Amniotic epithelial cell (primary cell): ENCODE measurements at places on chromosomes 5 and 9.

- no peak for DNase-seq
These were observed 272.1 kb downstream of the TLE1 start for GRCh38 chr9:81417299-81417675.

GRCh38 chr5:64184832-64185231, 19.2 kb downstream of the RNF180 start:
- no peak for DNase-seq

- DNase-seq, result no peak
These were observed 652.4 kb upstream of the MEF2C start for GRCh38 chr5:89535411-89535810.

DNA sequence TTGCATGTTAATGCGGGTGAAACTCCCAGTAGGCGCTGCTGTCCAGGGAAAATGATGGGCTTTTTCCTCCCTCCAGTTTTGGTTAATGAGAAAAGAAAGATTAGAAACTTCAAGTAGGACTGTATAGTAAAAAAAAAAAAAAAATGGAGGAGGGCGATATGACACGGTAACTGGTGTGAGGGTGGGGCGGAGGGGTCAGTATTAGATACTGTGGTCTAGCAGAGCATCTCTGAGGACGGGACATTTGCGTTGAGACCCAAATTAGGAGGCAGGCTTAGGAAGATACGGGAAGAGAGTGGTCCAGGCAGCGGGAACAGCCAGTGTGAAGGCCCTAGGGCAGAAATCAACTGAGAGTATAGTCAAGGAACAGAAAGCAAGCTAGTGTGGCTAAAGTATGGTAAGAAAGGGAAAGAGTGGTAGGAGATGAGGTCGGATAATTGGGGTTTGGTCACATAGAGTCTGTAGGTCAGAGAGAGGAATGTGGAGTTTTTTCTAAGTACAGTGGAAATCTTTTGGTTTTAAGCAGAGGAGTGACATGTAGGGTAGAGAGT, 707 bp downstream of the RMND5B start:
- no peak for DNase-seq

- DNase-seq, result peak; percentile 80
These were observed 48.7 kb downstream of the RUSC2 start for GRCh38 chr9:35538361-35539234.

GRCh38 chr5:104370523-104370922, 807.9 kb upstream of the NUDT12 start:
- peak; percentile 66 for DNase-seq

DNA sequence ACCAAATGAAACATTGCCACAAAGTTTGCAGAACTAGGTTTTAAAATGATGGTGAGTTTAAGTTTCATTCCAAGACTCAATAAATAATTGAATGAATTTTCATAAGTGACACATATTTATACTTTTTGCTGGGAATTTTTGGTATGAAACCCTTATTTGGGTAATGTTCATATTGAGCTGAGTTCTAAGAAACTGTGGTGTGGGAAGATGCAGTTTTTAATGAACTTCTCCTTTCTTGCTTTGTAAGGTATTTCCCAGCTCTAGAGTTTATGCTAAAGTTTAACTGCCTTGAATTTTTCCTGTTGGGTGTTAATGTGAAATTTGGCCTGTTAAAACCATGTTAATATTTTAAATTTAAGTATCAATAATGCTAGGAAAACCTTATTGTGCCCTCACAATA, 15.1 kb downstream of the RABGAP1 start:
- DNase-seq, result no peak

DNA sequence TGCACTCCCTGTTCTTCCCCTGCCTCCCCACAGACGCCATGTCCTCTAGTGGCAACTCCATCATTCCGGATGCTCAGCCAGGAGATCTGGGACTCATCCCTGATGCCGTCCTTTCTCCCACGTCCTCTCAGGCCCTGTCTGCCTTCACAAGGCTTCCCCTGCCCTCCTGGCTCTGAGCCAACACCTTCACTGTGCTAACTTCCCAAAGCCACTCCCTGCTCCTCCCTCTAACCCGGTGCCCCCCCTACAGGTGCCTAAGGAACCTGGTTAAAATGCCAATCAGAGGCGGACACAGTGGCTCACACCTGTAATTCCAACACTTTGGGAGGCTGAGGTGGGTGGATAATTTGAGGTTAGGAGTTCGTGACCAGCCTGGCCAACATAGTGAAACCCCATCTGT, 67.6 kb downstream of the LMX1B start:
- no peak for DNase-seq

GRCh38 chr5:159877894-159878448, 38.3 kb upstream of the ADRA1B start:
- peak; percentile 28 for DNase-seq

GRCh38 chr9:35506359-35506758, 16.4 kb downstream of the RUSC2 start:
- DNase-seq, result no peak

- DNase-seq, result no peak
These were observed 98.6 kb upstream of the MSX2 start for GRCh38 chr5:174625591-174626350.

- no peak for DNase-seq
These were observed at the start of gene ASS1 for GRCh38 chr9:130444565-130445221. ASS1 (plus strand) TSS chr9:130444961; CDS start chr9:130452229, 7,268 bp downstream.
